Left renal cortex interstitium (tissue), 4 donors: ENCODE measurements at places on chromosomes 3 and 15. TPM values are rescaled to one million over a fixed set of nuclear protein-coding genes. Genes with fewer than 3 reads are reported as not detected.

GRCh38 chr3:26229801-26230200 is 392.8 kb upstream of the LRRC3B start:
- DNase-seq: no peak

GRCh38 chr3:51814034-51814433 is 35.0 kb upstream of the IQCF6 start:
- no peak for DNase-seq

DNA sequence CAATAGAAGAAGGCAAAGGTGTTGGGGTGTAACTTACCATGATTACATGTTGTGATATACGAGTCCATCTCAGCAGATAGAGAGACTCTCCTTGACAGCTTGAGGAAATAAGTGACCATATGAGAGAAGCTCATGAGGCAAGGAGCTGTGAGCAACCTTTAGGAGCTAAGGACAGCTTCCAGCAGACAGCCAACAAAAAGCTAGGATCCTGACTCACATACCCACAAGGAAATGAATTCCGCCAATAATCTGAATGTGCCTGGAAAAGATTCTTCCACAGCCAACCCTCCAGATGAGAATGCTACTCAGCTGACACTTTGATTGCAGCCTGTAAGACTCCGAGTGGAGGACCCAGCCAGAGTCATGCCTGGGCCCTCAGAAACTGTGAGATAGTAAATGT is 339.6 kb upstream of the TPRG1 start:
- no peak for DNase-seq

DNA sequence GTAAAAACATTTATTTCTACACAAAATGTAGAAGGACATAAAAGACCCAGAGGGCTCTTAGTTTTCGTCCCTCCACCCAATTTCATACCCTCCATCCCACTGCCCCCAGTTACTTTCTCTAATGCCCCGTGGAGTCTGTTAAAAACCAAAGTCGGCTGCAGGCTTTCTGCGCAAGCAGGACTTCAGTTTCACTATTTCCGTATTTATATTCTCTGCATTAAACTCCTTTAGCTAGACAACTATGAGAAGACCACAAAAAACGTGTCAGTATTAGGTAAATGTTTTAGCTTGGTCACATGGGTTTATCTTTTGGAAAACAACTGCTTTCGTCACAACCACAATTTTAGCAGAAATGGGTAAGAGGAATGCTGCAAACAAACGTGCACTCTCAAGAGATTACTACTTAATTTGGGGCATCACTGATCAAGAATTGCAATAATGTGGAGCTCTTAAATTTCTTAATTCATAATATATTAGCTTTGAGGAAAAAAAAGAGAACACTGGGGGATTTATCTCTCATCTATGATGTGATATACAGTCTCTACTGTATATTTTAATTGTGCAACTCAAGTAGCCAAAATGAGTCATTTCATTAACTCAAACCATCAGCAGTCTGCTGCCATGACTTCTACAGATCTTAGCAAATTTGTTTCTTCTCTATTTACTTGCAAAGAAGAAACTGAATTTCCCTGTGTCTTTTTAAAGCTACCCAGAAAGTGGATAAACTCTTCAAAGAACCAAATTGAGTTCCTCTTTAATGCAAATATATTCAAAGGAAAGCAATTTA is 740 bp upstream of the NSMCE3 start:
- peak; percentile 23 for DNase-seq

DNA sequence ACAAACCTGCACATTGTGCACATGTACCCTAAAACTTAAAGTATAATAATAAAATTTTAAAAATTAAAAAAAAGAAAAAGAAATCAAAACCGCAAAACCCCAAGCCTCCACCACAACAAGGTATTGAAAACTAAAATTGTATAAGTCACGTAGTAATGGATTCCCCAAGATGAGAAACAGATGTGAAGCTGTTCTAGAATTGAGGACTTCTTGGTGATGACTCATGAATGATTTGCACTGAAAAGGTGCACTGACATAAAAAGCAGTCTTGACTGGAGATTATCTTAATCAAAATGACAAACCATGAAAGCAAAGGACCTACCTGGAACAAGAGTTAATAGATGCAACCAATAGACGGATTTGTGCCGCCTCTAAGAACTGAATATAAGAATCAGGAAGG is 225.8 kb downstream of the MYRIP start:
- DNase-seq: no peak

DNA sequence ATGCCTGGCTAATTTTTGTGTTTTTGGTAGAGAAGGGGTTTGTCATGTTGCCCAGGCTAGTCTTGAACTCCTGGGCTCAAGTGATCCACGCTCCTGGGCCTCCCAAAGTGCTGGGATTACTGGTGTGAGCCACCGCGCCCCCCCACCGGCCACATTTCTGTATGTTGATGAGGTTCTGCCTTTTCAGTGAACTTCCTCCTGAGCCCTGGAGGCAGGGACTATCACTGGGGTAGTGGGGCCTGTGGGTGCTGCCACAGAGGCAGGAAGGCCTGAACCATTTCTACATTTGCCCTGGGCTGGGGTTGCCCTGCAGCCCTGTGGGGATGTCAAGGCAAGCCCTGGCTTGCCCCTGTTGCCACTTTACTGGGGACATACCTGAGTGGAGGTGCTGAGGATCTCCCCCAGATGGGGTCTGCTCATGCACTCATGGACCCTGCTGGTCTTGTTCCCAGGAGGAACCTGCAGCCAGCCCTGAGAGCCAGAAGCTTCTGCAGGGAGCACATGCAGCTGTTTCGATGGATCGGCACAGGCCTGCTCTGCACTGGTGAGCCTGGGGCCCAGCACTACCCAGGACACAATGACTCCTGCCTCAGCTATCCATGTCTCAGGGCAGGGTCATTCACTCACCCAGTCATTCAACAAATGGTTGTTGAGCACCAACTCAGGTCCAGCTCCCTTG is 5.7 kb downstream of the SLC28A1 start:
- no peak for DNase-seq

- no peak for DNase-seq
Measured at GRCh38 chr3:65968996-65969395, 69.7 kb downstream of the MAGI1 start.

DNA sequence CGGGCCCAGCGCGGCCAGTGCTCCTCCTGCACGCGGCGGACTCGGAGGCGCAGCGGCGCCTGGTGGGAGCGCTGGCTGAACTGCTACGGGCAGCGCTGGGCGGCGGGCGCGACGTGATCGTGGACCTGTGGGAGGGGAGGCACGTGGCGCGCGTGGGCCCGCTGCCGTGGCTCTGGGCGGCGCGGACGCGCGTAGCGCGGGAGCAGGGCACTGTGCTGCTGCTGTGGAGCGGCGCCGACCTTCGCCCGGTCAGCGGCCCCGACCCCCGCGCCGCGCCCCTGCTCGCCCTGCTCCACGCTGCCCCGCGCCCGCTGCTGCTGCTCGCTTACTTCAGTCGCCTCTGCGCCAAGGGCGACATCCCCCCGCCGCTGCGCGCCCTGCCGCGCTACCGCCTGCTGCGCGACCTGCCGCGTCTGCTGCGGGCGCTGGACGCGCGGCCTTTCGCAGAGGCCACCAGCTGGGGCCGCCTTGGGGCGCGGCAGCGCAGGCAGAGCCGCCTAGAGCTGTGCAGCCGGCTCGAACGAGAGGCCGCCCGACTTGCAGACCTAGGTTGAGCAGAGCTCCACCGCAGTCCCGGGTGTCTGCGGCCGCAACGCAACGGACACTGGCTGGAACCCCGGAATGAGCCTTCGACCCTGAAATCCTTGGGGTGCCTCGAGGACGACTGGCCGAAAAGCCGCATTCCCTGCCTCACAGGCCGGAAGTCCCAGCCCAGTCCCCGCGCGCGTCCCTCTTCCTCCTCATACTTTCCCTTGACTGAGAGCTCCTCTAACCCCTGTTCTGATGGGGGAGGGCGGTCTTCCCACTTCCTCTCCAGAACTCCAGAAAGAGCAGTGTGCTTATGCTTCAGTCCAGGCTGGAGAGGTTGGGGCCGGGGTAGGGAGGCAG is 1.4 kb upstream of the IL17RC start:
- DNase-seq: no peak

- DNase-seq: no peak
Measured at GRCh38 chr3:122111974-122112373, 56.8 kb downstream of the CD86 start.

GRCh38 chr3:73475175-73475574 is 149.6 kb downstream of the PDZRN3 start:
- no peak for DNase-seq

- DNase-seq: no peak
Measured at GRCh38 chr15:29097168-29097567, 172.5 kb downstream of the NSMCE3 start.

DNA sequence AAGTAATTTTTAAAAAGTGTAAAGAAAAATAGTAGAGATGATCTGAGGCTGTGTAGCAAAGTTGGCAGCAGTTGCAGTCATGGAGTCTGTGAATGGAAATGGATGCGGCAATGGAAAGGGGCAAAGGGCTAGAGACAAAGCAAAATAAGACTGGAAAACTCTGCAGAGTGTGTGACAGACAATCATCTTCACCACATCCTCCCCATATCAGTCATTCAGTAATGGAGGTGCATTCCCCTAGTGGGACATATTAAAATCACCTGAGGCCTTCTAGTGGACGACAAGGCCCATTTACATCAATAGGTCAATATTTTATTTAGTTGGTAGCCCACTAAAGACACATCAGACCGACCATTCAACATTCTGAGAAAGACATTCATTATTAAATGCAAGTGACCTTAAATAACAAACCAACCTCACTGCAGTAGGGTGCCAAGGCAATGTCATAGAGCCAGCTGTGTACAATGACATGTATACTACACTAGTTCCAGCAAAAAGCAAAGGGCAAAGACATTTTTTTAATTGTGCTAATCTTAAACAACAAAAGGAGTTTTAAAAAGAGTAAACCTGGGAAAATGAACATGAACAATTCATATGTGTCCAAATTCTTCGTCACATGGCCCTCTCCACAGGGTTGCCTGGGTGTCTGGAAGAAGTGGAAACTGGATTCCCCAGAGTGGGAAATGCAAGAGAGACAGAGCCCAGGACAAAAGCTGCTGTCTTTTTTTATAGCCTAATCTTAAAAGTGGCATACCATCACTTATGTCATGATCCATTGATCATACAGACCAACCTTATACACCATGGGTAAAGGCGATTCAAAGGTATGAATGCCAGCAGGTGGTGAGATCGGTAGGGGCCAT is 15.6 kb upstream of the RAP2B start:
- no peak for DNase-seq

DNA sequence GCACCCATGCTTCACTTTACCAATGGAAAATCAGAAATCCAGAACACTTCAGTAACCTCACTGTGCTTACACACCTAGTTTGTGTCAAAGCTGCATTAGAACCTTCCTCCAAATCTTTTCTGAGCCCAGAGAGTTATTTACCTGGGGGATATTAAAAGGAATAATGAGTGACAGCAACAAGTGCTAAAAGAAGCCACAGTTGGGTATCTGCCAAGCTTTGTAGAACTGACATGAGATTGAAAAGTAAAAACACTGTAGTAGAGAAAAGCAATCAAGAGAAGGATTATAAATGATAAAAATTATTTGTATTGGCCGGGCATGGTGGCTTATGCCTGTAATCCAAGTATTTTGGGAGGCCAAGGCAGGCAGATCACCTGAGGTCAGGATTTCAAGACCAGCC is 8.8 kb upstream of the TBC1D23 start:
- no peak for DNase-seq

- DNase-seq: no peak
Measured at GRCh38 chr3:159187706-159188105, 385.9 kb downstream of the MFSD1 start.

DNA sequence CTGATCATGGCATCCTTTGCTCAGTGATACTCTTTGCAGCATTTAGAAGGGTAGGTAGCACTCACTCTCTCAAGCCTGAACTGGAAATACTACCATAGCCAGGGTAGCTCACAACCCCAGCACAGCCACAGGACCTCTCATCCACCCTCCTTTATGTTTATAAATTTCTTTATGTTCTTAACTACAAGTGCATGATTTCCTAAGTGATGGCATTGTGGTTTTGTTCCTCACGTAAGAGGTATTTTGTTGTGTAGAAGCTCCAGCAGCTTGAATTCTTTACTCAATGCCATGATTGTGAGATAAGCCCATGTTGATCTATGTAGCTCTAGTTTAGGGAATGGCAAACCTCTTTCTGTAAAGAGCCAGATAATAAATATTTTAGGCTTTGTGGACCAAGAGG is 7.9 kb upstream of the RTP3 start:
- no peak for DNase-seq

DNA sequence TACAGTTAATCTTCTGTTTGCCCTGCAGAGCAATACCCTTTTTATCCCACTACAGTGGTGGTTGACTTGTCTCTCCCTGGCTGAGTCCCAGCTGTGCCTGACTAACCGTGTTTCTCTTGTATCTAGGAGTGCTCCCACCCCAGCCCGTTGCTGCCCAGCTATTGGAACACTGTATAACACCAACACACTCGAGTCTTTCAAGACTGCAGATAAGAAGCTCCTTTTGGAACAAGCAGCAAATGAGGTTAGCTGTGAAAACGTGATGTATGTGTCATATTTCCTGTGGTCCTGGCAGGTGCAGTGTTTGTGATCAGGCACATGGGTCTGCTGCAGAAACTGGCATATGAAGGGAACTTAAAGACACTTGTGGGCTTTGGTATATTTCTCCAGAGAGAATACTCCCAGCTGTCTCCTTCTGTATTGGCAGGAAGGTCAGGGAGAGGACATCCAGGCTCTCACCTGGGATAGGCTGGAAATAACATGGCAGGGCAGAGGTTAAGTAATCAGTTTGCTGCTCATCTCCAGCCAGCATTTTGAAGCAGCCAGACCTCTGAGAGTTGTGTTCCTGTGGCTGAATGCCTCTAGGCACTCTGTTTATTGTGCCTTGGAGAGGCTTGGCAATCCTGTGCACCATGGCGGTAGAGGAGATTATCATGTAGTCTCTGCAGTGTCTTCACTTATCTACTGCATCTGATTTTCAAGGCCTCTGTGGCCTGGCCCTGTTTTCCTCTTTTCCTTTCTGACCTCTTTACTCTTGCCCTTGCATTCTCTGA is 34.8 kb downstream of the ATG7 start:
- no peak for DNase-seq

- no peak for DNase-seq
Measured at GRCh38 chr3:58532794-58533220, 4.2 kb downstream of the ACOX2 start.

DNA sequence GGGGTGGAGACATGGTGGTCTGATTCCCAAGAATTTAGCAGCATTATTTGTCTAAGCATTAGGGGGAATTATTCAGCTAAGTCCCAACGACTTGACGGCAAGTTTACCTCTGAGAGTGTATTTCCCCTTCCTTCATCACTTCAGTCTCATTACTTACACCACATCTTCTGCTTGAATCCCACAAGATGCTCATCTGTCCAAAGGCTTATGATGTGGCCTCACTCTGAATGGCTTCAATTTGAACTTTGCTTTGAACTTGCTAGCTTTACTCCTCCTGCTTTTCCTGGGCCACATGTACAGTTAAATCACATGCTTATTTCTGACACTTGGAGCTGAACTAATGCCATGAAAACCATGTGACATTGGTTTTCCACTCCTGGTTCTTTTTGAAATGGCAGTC is 231.3 kb upstream of the SATB1 start:
- DNase-seq: no peak

CFAP20DC gene
- polyA plus RNA-seq: 4.2 TPM

FETUB gene
- 0.65 TPM for polyA plus RNA-seq

LSAMP gene
- 13.6 TPM for polyA plus RNA-seq

GOLGA8G gene
- polyA plus RNA-seq: not detected

TIPIN gene
- 23.2 TPM for polyA plus RNA-seq

IL5RA gene
- 0.41 TPM for polyA plus RNA-seq

TFRC gene
- polyA plus RNA-seq: 49.5 TPM

SAXO2 gene
- polyA plus RNA-seq: 8.9 TPM

CEP63 gene
- polyA plus RNA-seq: 35.4 TPM

CGNL1 gene
- 65.1 TPM for polyA plus RNA-seq
